ENCODE measurements at places on chromosomes 11 and 22. TPM values are rescaled to one million over a fixed set of nuclear protein-coding genes. Genes with fewer than 3 reads are reported as not detected.

Gene TKFC
- polyA plus RNA-seq = 107 TPM

DNA sequence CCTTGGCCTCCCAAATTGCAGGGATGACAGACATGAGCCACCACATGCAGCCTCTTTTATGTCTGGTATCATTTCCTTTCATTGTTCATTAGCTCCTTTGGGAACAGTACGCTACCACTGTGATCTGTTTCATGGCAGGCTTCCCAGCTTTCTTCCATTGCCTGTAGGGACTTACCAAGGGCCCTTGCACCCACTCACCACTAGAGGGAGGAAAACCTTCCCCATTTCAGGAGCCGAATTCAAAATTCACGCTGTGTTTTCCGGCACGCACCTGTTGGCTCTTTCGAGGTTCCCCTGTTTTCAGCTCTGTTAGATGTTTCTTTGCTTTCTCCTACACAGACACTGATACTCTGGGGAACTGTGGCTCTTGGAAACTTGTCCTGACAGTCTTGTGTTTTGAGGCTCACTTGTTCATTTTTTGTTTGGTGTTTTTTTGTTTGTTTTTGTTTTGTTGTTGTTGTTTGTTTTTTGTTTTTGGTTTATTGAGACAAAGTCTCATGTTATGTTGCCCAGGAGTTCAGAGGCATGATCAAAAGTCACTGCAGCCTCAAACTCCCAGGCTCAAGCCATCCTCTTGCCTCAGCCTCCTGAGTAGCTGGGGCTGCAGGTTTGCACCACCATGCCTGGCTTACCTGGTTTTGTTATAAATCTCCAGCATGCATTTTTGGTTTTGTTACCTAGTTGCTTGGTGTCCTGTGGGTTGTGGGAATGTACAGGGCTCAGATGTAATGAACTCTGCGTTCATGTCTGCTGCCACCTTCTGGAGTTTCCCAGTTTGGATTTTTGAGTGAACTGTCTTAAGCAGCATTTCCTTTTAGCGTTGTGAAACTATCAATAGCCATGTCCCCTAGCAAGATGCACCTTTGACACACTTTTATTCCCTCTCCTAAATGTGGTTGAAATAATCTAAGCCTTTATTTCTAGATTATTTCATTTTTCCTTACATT is 2.3 kb downstream of the KRTAP5-11 start:
- DNase-seq = no peak

GRCh38 chr11:62186195-62186594 is 3.8 kb upstream of the SCGB1D1 start:
- DNase-seq = no peak

Gene PLEKHB1
- 30.4 TPM for polyA plus RNA-seq

Gene SERHL2
- polyA plus RNA-seq = 4.9 TPM

Gene ANO9
- polyA plus RNA-seq = 11.3 TPM

GRCh38 chr11:117475716-117476530 is 148.3 kb downstream of the CEP164 start:
- DNase-seq = no peak

DNA sequence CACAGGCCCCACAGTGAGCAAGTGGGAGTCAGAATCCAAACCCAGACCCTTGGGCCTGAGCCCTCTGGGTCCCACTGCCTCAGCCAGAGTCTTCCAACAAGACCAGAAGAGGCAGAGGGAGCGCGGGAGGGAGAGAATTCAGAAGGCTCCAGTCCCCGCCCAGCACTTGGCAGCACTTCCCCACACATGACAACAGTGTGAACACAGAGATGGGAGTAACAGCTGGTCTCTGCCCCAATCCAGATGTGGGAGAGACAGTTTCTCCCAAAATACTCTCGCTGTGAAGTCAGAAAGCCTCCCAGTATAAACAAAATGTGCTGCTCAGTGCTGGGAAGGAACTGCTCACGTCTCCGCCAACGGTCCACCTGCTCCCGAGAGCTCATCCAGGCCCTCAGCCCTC is 219.9 kb downstream of the MN1 start:
- peak; percentile 51 for DNase-seq

Gene POTEH
- not detected for polyA plus RNA-seq

DNA sequence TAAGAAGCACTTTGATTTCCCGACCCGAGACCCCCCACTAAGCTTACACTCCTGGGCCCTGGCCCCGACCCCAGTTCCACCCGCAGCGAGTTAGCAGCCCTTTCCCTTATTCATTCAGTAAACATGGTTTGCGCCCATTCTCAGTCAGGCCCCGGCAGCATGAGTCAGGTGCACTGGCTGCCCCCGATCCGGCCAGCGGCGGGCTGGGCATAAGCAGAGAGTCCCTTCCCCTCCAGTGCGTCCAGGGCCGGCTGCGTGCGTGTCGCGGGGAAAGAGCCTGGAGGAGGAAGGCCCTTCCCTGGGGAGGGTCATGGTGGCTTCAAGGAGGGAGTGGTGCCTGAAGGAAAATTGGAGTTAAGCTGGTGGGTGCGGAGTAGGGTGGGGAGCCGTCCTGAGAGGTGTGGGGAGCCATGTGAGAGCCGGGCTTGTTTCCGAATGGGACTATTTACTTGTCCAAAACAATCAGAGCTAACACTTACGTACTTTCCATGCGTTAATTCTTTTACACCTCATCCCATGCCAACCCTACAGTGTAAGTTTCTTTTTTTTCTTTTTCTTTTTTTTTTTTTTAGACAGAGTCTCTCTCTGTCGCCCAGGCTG is 657 bp downstream of the IGHMBP2 start:
- DNase-seq = peak; percentile 35

DNA sequence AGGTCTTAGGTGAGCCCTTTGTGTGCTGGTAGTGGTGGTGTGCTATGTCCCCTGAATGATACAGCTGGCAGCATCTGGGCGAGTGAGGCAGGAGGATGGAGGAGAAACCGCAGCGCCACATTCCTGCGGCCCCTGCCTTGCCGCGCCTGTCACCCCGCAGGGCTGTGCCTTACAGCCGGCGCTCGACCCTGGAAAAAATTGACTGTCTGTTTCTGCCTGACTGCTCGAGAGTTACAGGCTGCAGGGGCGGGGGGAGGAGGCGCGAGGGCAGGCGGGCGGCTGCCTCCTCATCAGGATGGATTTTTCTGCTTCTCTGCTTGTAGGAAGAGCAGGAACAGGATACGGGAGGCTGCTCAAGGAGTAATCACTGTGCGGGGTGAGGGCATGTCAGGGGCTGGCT is 443.4 kb downstream of the MIAT start:
- peak; percentile 95 for DNase-seq

- no peak for DNase-seq
Measured at GRCh38 chr11:111148953-111149352, 96.6 kb upstream of the POU2AF2 start.

Gene GPR83
- polyA plus RNA-seq = not detected

DNA sequence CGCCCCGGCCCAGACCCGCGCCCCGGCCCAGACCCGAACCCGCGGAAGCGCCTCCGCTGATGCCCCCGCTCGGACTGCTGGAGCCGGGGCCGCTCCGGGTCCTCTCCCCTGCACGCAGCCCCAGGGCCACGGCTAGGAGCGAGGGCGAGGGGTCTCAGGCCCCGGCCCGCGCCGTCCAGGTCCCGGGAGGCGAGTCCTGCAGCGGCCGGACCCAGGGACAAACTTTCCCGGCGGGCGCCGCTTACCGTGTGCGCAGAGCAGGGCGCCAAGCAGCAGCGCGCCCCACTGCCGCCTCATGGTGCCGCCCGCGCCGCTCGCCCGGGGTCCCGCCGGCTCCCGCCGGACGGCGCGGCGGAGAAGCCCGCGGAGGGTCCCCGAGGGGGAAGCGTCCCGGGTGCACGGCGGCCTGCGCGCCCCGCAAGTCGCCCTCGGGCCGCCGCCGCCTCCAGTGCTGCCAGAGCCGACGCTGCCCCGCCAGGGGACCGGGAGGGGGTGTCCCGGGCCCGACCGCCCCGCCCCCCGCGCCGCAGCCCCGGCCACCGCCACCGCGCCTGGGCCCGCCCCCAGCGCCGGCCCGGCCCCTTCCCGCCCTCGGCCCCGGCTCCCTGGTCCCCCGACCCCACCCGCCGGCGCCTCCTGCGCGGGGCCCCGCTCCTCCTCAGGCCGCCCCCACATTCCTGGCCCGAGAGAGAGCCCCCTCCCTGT is at the start of gene LRP4:
LRP4 (minus strand) TSS at position 468 of the 705 bp plus-strand sequence; CDS start at position 297, 171 bp downstream.
- peak; percentile 78 for DNase-seq

Gene ALG9
- 30.0 TPM for polyA plus RNA-seq

Gene CRYBB3
- 5.3 TPM for polyA plus RNA-seq

GRCh38 chr11:72568861-72569260 is 105.4 kb downstream of the PDE2A start:
- no peak for DNase-seq

GRCh38 chr22:20782596-20783299 is 8.8 kb downstream of the SERPIND1 start:
- no peak for DNase-seq

- no peak for DNase-seq
Measured at GRCh38 chr11:101441747-101442146, 142.1 kb downstream of the TRPC6 start.

GRCh38 chr22:41943661-41944209 is 3.2 kb downstream of the CENPM start:
- DNase-seq = no peak

- no peak for DNase-seq
Measured at GRCh38 chr11:130180491-130180890, 20.9 kb downstream of the ST14 start.

DNA sequence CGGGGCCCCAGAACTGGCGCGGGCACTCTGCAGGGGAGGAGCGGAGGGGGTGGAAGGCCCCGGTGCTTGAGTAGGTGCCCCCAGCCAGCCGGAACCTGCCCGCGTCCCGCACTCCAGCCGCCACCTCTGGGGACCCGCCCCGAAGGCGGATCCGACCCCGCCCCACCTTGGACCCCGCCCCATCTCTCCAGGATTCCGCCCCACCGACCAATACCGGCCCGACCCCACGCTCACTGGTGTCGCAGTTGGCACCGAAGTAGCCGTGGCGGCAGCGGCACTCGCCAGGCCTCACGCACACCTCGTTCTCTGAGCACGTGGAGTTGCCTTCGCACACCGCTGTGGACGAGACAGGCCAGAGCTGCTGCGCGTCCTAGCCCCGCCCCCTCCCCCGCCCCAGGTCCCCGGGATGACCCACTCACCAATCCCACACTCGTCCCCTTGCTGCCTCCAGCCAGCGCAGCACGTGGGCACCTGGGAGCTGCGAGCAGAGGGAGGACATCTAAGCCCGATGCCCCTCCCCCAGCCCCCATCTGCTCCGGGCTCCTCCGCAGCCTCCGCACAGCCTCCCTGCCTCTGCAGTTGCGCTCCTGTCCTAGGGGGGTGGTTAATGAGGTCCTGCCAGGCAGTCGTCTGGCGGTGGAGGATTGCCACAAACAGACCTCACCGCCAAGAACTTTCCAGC is 6.0 kb downstream of the SCARF2 start:
- peak; percentile 79 for DNase-seq

- no peak for DNase-seq
Measured at GRCh38 chr11:78860720-78861422, 286.2 kb upstream of the NARS2 start.

- DNase-seq = peak; percentile 89
Measured at GRCh38 chr11:110710628-110711381, 1.4 kb downstream of the ARHGAP20 start.

DNA sequence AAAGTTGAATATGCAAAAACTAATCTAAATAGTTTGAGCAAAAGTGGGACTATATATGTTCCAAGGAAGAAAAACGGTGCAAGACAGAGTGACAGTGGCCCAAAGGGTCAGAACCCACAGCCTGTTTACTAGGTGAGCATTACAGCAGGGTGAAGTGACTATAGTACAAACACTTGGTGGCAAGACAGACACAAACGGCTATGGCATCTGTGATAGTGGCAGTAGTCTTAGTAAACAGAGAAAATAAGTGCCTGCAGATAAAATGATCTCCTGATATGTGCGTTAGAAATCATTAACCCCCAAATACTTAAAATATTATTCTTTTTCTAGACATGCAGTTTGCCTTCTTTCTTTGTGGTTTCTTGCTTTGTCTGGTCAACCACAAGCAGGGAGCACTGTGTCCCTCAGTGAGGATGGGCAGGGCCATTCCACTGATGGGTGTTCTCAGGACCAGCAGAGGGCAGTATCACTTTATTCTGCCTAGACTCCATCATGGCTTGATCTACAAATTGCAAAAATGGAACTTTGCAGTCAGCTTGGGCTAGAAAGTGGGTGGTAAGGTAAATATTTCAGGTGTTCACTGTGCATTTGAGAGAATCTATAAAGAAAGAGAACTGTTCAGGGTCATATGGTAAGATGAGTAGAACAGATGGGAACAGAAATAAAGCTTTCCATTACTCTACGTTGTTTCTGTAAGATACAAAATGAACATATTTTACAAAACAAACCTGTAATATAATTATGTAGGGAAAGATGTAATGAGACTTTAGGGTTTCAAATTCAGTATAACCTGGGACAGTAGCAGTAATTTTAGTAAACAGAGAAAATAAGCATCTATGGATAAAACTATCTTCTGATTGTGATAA is 198.2 kb downstream of the SWAP70 start:
- no peak for DNase-seq

GRCh38 chr11:65591939-65592857 is 3.4 kb downstream of the KCNK7 start:
- DNase-seq = peak; percentile 64

GRCh38 chr22:47534804-47535410 is 772.5 kb downstream of the TBC1D22A start:
- no peak for DNase-seq

DNA sequence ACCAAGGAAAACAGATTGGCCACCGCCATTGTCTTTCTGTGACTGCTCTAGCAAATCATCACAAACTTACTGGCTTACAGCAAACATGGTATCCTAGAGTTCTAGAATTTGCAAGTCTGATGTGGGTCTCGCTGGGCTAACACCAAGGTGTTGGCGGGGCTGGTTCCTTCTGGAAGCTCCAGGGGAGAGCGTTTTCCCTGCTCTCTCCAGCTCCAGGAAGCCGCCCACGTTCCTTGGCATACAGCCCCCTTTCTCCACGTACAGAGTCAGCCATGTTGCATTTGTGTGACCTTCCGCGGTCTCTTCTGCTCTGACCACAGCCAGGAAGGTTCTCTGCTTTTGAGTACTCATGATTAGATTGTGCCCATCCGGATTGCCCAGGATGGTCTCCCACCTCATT is 27.5 kb downstream of the TBC1D22A start:
- DNase-seq = no peak

DNA sequence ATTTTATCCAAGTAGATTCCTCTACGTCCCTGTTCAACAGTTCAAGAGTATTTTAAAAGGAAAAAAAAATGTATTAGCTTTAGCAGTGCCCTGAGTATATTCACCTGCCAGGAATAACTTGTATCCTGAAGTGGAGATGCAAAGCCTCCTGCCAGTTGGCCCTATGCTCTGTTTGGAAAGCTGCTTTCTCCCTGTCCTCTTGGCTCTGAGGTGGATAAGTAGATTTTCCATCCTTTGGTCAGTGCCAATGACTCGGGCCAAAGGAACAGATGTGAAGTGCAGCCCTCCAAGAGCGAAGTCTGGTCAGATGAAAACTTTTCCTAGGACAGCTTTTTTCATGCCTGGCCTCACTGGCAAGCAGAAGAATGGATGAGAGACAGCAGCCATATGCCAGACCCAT is 839.9 kb upstream of the TENM4 start:
- no peak for DNase-seq

Gene MRGPRE
- polyA plus RNA-seq = not detected
